CD4-positive, alpha-beta T cell treated with Interleukin-4 for 4 hours (primary cell): ENCODE measurements at places on chromosomes 1 and 21.

DNA sequence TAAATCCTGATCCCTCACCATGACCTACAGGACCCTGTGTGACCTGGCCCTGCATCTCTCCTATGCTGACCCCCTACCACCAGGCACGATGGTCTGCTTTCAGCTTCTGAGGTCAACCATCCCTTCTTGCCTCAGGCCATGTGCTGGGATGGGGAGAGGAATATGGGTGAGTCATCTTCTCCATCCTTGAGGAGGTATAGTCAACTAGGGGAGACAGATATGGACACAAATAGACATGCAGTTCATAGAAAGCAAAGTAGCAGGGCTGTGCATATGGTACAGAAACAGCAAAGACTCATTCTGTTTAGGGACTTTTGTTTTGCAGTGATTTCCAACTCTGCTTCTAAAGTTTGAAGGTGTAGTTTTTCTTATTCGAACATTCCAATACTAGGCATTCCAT is 250.8 kb upstream of the FGGY start:
- DNase-seq, result no peak

DNA sequence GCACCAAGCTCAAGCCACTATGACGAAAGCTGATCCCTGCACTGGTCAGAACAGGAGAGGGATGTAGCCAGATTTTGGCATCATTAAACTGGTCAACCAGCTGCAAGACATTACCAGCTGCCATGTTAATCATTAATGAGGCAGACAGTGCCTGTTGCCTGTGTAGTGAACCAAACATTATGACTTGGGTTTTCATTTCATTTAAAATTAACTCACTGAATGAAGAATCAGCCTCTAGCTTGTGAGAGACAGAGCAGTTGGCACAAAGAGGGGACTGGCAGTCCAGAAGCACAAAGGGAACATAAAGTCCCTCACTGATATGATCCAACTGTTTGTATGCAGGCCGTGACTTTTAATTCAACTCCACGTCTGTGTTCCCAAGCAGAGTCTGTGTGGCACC is 318.9 kb downstream of the SEC16B start:
- DNase-seq, result no peak

DNA sequence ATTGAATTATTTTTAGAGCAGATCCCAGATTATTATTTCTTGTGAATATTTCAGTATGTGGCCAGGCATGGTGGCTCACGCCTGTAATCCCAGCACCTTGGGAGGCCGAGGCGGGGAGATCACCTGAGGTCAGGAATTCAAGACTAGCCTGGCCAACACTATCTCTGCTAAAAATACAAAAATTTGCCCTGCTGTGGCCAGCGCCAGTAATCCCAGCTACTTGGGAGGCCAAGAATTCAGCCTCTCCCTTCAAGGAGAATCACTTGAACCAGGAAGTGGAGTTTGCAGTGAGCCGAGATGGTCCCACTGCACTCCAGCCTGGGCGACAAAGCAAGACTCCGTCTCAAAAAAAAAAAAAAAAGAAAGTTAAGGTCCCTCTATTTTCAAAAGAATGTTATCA is 4.3 kb downstream of the OSBPL9 start:
- no peak for DNase-seq

- DNase-seq, result no peak
These were observed 92.0 kb downstream of the MIS18A start for GRCh38 chr21:32186804-32187203.

DNA sequence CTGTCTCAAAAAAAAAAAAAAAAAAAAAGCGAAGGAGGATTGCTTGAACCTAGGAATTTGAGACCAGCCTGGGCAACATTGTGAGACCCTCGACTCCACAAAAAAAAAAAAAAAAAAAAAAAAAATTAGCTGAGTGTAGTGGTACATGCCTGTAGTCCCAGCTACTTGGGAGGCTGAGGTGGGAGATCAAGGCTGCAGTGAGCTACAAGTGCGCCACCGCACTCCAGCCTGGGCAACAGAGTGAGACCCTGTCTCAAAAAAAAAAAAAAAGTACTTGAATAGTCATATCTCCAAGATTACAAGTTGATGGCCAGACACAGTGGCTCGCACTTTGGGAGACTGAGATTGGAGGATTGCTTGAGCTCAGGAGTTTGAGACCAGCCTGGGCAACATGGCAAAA is 27.4 kb downstream of the ENO1 start:
- DNase-seq, result no peak

DNA sequence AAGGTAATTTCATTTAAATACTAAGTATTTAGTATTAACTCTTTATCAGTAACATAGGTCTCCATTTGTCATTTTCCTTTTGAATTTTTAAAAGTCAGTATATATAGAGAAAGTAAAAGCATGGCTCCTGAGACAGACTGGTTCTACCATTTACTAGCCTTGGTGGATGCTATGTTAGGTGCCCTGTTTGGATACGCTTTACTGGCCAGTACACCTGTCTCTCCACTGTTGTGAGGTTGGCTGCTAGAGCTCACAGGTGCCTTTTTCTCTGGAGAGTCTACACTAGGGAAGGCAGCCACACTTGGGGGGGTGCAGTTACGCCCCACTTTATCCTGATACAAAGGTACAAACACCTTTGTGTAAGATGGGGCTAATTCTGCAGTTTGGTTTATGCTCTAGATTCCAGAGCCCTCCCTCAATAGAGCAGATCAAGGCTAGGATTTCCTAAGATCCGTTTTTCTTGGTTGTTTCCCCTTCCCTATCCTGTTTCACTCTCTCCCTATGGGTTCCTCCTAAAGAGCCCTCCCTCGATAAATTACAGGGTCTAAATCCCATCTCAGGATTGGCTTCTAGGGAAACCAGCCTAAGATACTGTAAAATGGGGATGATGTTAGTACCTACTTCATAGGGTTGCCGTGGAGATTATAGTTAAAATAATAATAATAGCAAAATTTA is 5.6 kb upstream of the GPSM2 start:
- no peak for DNase-seq

- no peak for DNase-seq
These were observed at the start of gene FMO3 for GRCh38 chr1:171090604-171091003. FMO3 (plus strand) TSS chr1:171090905; CDS start chr1:171092659, 1,754 bp downstream.

DNA sequence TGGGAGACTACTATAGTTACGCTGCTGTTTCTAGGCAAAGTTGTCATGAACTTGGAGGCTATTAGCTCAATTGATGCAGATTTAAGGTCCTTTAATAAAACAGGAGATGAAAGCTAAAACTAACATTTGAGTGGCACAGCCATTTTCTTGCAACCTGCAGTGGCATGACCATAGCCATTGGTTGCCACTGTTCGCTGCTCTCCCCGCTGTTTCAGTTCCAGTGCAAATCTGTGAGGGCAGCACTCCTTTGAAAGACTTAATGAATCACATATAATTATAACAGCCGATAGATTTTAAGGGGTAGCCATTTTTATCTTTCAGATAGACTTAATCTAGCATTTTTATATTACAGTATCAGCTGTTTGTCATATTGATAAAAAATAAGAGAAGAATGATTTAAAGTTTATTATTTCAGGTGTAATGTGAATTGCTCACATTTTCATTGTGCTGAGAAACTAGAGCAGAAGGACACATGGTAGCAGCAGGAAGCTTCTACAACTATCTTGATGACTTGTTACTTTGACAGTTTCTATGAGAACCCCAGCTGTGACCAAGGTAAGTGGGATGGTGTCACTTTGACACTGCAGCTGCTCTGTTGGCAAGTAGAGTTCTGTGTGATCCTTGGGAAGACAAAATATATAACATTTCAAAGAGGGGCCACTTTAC is 203.7 kb downstream of the PLA2G4A start:
- DNase-seq, result no peak

GRCh38 chr1:190116921-190117320 is 360.7 kb downstream of the BRINP3 start:
- no peak for DNase-seq

DNA sequence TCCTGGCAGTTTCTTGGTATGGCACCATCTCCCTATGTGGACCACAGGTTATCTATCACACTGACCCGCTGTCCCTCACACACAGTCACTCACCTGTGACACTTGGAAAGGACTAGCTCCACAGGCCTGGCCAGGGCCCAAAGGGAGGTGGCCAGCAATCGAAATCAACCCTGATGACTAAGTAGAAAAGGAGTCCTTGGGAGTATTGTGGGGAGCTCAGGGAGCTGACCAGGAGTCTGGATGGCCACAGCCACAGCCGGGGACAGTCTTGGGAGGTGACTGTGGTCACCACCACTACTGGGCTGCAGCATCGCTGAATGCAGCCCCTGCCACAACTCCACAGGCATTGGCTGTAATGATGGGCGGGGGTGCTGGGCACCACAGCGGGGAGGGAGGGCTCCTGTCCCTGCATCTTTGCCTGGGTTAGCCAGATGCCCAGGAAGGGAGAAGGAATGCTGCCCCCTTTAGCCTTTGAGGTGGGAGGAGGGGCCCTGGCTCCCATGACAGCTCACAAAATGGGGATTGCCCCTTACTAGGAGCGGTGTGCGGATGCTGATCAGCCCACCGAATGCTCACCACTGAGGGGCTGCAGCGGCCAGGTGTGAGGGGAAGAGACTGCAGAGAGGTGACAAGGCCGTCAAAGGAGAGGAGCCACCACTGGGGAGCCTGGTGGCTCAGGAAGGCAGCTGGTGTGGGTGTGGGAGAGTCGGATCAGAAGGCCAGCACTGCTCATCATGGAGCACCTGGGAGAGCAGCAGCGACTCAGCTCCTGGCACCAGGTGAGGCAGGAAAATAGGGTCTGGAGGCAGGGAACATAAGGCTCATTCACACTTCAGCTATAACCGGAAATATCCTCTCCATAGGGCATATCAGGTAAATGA is 61.3 kb downstream of the H3-3A start:
- no peak for DNase-seq

DNA sequence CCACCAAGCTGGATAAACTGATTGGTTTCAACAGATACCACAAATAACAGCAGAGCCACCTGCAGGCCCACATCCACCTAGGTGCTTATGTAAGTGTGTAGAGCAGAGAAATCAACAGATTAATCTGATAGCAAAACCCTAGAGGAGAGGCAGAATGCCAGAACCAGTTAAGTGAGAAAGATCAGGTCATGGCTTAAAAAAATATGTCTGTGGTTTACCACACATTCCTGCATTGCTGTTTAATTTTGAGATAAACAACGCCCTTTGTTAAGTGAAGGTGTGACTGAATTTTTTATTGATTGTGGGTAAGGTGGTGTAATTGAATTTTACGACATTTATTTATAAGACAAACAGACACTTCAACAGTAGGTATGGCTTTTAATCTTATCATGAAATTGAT is 21.2 kb downstream of the CRNN start:
- peak; percentile 61 for DNase-seq

- DNase-seq, result no peak
These were observed 521.1 kb upstream of the BEND5 start for GRCh38 chr1:49297783-49298182.

DNA sequence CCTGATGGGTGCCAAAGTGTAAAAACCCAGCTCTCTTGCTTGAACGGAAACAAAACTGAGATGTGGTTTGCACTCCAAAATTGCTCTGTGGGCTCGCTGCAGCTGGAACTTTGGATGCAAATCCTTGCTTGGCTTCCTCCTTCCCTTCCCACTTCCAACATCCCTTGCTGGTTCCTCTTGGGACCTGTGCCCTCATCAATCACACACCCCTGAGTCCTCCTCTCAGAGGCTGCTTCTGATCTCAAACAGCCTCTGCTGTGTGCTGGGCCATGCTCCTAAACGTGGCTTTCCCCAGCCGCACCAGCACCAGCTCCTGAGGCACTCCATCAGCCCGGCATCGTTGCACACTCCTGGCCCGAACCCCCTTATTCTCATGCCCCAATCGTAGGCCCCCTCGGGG is 124.3 kb upstream of the RAB4A start:
- DNase-seq, result no peak

GRCh38 chr1:25748531-25749205 is 51.3 kb upstream of the SELENON start:
- no peak for DNase-seq

GRCh38 chr1:51878308-51878615 is 265 bp downstream of the NRDC start:
- DNase-seq, result no peak

- DNase-seq, result no peak
These were observed 78.5 kb downstream of the PLXNA2 start for GRCh38 chr1:208165659-208166058.

- no peak for DNase-seq
These were observed 59.5 kb downstream of the KCNN3 start for GRCh38 chr1:154810571-154810970.

DNA sequence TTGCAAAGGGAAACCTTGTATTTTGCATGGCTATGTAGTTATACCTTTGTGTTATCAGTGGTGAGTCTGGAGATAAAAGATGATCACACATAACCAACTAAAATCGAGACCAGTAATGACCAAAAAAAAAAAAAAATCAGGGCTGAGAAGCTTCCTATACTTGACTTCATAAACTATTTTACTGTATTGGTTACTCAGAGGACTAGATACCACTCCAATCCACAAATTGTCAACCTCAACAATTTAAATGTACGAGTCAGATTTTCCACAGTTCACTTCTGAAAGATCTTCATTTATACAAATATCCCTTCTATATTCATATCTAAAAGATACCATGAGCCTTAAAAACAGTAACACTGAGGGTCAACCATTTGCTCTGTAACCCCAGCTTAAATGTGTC is 71.7 kb downstream of the NRIP1 start:
- no peak for DNase-seq
